Stimulated activated CD4-positive, alpha-beta T cell treated with anti-CD3 and anti-CD28 coated beads, Interleukin-1b, Interleukin-23, amount 100 ng/mL, for 48 hours (primary cell): ENCODE measurements at places on chromosomes 7 and 10.

DNA sequence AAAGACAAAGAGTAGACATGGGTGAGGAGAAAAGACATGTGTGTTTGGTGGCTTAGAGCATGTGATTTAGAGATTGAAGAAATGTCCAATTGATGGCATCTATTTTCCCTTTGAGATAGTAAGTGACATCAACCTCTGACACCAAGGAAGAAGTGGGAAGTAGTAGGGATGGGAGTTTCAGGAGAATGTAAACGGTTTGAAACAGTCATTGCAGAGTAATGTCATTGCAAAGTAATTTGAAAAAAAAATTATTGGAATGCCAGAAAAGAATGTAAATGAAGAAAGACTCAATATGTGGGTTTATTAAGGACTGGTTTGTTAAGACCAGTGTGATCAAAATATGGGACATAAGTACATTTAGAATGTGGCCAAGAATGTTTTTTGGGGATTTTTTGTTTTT, 26.6 kb downstream of the GNG11 start:
- DNase-seq, result no peak

DNA sequence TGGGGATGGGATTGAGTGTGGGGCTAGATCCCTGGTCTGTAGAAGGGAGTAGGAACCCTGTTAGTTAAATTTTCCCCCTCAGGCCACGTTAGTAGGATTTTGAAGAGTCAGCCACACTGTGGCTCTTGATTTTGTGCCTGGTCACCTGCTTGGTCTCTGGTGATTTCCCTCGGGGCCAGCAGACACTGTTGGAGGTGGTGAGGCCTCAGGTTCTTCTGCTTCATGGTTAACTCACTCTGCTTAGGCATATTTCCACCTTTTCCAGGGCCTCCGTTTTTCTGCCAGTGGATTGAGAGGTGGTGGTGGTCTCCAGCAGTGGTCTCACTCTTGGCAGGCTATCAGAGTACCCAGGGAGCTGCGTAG, 4.1 kb downstream of the TSPAN14 start:
- DNase-seq, result no peak

- no peak for DNase-seq
Observed at GRCh38 chr10:76302481-76302880, 871.1 kb downstream of the LRMDA start.

- DNase-seq, result no peak
Observed at GRCh38 chr7:134611611-134612151, 35.0 kb upstream of the BPGM start.
